ENCODE measurements at places on chromosomes 5 and 9. TPM values are rescaled to one million over a fixed set of nuclear protein-coding genes. Genes with fewer than 3 reads are reported as not detected.

The PALM2AKAP2 gene
- total RNA-seq = 40.9 TPM

The SAPCD2 gene
- 4.3 TPM for total RNA-seq

The ZNF366 gene
- total RNA-seq = 2.5 TPM

The PIP5KL1 gene
- 3.2 TPM for total RNA-seq

The CHMP5 gene
- 75.2 TPM for total RNA-seq

The TTC33 gene
- 63.1 TPM for total RNA-seq

The NIM1K gene
- total RNA-seq = 6.6 TPM

The SPATA31E1 gene
- total RNA-seq = not detected

The BTNL8 gene
- not detected for total RNA-seq

The IQGAP2 gene
- total RNA-seq = 57.8 TPM

The SH3GL2 gene
- total RNA-seq = 18.0 TPM

The CDC25C gene
- total RNA-seq = 3.8 TPM

The SLIT3 gene
- 32.4 TPM for total RNA-seq

All from camera-type eye (tissue), 1 donor.